OCI-M1 (cell line): ENCODE measurements at places on chromosomes 16 and 17.
A peak's percentile ranks its signal among the peaks of the same experiment; 100 is the strongest.

GRCh38 chr16:13376174-13376573 is 474.8 kb downstream of the SHISA9 start:
- DNase-seq = no peak

GRCh38 chr17:32161506-32162365 is 19.4 kb downstream of the RHOT1 start:
- DNase-seq = no peak

DNA sequence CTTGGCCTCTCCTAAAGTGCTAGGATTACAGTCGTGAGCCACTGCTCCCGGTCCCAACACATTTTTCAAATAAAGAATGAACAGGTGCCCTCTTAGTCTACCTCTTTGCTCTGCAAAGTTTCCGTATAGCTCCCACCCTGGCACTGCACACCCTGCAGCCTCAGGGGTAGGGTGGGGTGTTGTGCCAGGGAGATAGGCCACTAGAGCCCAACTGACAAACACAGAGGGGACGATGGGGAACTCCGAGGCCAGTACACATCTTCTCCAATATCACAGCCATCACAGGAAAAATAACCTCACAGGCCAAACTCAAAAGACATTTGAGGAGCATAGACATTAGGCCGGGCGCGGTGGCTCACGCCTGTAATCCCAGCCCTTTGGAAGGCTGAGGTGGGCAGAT is 2.7 kb upstream of the SLC12A4 start:
- DNase-seq = no peak

- no peak for DNase-seq
Measured at GRCh38 chr16:81803332-81803731, 24.2 kb downstream of the PLCG2 start.

DNA sequence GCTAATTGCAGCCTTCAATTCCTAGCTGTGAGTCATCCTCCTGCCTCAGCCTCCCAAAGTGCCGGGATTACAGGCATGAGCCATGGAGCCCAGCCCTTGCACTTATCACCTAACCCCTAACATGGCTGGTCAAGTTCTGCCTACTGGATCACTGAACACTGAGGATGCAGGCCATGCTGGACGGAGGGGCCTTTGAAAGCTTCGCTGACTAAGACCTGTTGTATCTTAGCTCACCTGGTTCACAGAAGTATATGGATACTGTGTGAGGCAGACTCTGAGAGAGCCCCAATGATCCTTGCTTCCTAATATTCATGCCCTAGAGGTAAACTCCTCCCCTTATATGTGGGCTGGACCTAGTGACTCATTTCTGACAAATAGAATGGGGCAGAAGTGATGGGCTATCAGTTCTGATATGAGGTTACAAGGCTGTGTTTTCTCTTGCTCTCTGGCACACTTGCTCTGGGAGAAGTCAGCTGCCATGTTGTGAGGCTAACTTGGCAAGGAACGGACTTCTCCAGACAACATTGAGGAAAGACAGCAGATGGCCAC is 11.7 kb upstream of the TMIGD1 start:
- peak; percentile 82 for DNase-seq

- DNase-seq = no peak
Measured at GRCh38 chr16:86635176-86635876, 57.0 kb downstream of the FOXL1 start.

GRCh38 chr16:89620406-89620841 is 7.0 kb downstream of the DPEP1 start:
- no peak for DNase-seq

- no peak for DNase-seq
Measured at GRCh38 chr17:31512104-31512740, 120.7 kb downstream of the RAB11FIP4 start.

- DNase-seq = no peak
Measured at GRCh38 chr16:10126686-10127085, 55.5 kb downstream of the GRIN2A start.

DNA sequence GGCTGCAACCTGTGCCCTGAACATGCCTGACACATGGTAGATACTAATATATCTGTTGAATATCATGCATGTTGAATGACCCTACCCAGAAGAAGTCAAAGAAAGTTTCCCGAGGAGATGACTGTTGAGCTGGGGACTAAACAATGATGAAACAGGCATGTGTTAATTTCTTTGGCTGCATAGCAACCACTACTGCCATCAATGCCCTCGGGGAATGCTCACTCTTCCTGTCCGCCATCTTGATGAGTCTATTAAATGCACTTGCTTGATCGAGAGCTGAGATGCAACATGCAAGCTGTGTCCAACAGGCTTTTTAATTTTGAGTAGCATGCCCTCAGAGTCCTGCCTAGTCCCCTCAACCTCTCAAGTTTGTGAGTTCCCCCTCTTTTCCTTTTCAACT is 31.3 kb downstream of the GRIN2A start:
- DNase-seq = no peak

DNA sequence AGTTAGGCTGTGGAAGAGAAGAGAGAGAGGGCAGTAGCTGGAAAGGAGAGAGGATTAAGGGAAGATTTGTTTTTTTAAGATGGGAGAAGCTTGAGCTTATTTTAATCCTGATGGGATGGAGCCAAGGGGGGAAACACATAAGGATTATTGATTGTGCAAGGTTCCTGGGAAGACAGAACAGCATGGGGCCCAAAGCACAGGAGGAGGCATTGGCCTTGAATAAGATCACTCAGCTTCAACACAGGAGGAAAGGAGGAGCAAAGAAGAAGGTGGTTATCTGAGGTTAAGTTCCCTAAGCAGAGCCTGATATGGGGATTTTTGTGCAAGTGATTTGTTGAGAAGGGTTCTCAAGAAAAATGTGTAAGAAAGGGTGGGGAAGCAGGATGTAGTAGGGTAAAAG is 169.8 kb downstream of the ABCC12 start:
- no peak for DNase-seq

DNA sequence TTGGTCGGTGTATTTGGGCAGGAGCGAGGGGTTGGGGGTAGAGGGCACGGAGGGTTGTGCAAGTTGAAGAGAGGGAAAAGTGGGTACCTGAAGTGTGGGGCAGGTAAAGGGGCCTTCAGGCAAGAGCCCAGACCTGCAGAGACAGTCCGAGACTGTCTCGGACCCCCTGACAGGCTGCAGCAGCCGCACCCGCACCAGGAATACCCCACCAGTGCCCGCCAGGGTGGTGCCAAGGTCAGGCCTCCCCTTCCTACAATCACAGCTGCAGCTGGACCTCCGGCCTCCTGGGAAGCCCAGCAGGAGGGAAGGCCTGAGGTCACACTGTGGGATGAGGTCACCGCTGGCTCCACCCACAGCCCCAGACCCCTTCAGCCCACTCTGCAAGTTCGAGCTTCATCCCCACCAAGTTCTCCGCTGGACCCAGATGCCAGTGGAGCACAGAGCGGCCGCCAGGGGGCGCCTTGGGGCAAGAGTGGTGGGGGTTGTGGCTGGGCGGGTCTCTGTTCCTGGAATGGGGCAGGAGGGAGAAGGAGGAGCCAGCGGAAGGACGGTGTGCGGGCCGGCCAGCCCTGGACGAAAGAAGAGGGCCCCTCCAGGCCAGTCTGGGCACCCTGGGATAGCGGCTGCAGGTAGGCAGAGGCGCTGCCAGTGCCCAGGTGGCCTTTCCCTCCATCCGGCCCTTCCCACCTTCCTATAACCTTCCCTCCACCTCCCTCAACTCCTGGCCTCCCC is at the start of gene HSD3B7:
Gene HSD3B7, plus strand, starts transcription at position 539 of the 732 bp plus-strand sequence. CDS start 452 bp downstream, outside the sequence.
- DNase-seq = peak; percentile 93

- DNase-seq = no peak
Measured at GRCh38 chr17:63833026-63833740, 5.7 kb upstream of the FTSJ3 start.

DNA sequence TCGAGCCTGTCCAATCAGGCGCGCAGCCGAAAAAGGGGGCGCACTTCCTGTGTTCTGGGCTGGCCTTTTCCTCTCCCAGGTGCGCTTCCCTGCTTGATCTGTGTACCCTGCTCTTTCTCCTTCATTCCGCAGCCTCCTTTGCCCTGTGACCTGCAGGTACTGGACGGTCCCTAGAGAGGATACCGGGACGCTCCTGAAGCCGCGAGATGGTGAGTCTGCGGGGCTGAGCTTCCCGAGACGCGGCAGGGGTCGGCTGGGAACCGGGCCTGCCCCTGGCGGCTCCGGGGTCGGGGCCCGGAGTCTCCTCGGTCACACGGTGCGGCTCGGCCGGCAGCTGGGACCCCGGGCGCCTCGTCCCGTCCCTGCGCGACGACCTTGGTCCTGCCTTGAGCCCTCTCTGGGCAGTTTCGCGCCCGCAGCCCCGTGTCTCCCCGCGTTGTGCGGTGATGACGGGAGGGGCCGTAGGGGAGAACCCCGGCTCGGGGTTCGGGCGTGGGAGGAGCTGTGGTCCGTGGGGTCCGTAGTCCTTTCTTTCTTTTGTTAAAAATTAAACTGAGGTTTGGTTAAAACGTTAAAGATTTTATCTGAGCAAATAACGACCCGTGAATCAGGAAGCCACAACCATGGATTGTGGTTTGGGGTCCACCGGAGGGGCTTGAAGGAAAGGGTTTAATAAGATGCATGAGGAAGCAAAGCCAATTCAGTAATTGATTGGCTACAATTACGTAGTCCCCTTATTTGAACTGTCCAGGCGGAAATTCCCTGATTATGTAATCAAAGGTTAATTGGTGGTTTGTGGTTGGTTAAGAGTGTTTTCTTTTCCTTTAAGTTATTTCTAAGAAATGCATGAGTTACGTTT is 172.8 kb upstream of the ZNF267 start:
- DNase-seq = peak; percentile 64

- no peak for DNase-seq
Measured at GRCh38 chr17:62804822-62805221, 3.3 kb downstream of the MARCHF10 start.

GRCh38 chr16:89320782-89321501 is 103.4 kb downstream of the ZNF778 start:
- no peak for DNase-seq

GRCh38 chr16:53741546-53741945 is 37.6 kb downstream of the FTO start:
- DNase-seq = no peak

DNA sequence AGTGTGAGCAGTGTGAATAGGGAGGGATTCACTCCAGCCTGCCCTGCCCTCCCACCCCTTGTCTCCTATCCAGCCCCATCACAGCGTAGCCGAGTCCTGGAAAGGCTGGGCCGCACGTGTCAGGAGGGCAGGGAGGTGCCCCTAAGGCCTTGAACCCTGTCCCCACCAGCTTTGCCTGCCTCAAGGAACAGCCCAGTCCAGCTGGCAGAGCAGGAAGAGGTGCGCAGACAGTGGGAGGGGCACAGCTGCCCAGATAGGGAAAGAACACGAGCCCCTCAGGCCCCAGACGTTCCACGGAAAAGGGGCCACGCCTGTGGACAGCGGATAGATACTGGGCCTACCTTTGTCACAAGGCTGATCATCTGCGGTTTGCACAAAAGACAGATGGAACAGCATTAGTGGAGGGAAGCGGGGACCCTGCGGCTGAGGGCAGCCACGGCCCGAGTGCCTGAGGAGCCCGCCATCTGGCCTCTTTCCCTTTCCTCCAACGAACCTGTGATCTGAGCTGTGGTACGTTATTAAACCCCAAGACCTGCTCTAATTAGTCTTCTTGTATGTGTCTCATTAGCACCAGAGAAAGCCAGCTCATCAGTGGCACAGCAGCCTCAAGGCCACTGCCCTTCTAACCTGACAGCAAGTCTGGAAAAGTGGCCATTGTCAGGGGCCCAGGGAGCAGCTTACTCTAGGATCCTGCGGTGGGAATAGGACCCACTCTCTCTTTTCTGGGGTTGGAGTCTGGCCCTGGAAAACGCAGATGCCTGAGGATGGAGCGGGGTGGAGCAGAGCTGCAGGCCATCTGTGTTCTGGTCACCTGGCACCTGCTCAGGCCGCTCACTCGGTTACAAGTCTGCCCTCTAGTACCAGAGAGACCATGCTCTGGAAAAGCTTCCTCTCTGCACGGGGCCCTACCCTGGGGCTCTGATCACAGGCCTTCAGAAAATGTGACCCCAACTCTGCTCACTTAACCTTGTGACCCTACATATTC is 16.3 kb downstream of the MPP3 start:
- DNase-seq = no peak

DNA sequence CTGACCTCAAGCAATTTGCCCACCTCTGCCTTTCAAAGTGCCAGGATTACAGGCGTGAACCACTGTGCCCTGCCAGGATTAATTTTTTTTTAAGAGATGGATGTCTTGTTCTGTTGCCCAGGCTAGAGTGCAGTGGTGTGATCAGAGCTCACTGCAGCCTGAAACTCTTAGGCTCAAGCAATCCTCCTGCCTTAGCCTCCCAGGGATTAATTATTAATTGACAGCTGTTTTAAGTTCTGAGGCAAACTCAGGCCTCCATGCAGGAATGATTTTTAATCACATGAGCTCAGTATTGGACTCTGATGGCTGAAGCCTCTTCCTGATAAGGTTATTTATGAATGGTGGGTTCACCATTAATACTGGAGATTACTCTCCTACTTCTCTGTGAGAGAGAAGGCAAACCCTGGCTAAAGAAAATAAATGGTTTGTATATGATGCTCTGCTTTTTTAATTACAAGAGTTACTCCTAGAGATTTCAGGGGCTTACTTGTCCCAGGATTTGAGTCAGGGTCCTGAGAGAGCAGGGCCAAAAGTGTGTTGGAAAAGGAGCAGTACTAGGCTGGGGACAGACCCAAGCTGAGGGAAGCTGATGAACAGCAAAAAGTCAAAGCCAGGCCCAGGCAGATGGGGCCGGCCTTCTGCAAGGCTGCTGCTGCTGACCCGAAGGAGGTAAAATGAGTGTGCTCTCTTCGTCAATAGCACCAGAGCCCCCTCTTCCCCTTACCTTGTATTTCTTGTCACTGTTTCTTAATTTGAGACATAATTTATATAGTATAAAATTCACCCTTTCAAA is 56.9 kb upstream of the HAS3 start:
- DNase-seq = no peak

DNA sequence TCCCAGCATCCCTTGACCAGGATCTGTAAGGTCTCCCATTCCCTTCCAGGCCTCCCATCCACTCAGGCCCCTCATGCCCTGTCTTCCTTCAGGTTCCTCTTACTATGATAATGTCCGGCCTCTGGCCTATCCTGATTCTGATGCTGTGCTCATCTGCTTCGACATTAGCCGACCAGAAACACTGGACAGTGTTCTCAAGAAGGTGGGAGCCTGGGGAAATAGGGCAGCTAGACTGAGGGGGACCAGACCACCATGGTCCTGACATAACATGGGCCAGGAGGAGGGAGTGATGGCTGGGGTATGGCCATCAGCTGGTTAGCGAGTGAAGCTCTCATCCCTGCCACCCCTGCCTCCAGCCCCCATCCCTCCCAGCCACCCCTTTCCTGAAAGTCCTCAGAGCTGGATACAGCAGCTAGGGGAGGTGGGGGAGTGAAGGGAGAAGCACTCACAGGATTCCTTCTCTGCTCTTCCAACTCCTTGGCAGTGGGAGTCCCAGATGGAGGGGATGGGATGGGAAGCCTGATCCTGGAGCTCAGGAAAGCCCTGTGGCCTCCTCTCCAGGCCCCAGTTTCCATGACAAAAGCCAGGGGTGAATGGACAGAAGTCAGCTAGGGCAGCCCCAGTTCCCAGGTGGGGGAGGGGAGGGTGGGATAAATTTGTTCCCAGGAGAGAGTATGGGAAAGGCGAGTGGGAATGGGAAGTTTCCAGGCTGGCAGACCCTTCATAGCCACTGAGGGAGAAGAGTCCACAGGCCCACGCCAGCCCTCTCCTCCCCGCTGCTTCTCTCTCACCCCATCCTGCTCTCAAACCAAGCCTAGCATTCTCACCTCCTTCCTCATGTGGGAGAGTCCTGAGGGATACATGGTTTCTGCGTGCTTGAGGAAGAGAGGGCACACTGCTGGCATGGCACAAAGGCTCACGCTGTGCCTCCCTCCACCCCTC is 2.3 kb downstream of the RND2 start:
- DNase-seq = no peak
